ENCODE measurements at places on chromosomes 11 and 22. TPM values are rescaled to one million over a fixed set of nuclear protein-coding genes. Genes with fewer than 3 reads are reported as not detected.

DNA sequence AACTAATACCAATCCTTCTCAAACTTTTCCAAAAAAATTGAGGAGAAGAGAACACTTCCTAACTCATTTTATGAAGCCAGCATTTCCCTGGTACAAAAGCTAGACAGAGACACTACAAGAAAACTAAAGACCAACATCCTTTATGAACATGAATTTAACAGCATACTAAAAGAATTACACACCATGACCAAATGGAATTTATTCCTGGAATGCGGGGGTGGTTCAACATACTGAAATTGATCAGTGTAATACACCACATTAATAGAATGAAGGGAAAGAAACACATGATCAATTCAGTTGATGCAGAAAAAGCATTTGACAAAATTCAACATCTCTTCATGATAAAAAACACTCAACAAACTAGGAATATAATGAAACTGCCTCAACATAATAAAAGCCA, 148.1 kb downstream of the WNT7B start:
- DNase-seq, result no peak

DNA sequence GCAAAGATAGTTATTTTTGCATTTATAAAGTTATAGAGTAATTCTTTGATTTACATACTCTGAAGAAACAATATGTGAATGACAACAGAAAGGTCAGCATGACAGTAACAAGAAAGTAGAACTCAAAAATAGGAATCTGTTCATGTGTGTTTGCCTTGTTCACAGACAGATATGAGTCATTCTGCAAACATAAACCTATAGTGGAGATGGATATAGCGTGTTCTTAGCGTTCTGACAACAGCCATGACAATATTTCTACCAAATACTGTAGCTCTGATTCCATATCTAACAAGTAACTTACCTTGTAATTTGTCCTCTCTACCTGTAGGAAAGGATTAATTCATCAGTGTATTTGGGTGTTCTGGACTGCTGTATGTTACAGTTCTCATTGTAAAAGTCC, 208.5 kb upstream of the MTMR2 start:
- no peak for DNase-seq

GRCh38 chr11:70297341-70297740, 26.9 kb downstream of the PPFIA1 start:
- no peak for DNase-seq

The HMOX1 gene
- 31.0 TPM for total RNA-seq

- no peak for DNase-seq
Measured at GRCh38 chr11:1917523-1918435, 1.7 kb upstream of the TNNT3 start.

DNA sequence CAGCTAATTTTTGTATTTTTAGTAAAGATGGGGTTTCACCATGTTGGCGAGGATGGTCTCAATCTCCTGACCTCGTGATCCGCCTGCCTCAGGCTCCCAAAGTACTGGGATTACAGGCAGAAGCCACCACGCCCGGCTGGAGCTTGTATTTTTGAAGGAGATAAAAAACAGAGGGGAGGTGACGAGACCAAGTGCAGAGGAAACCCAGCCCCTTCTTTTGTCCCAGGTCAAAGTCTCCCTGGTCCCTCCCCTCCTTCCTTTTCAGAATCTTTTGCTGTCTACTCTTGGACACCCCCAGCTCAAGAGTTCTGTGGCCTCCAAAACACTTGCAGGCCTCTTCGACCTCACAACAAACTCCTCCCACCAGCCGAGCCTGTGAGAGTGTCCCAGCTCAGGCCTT, 12.2 kb upstream of the TMEM184B start:
- DNase-seq, result no peak

The OR4A47 gene
- total RNA-seq, result not detected

GRCh38 chr11:75850787-75851186, 35.8 kb downstream of the UVRAG start:
- no peak for DNase-seq

DNA sequence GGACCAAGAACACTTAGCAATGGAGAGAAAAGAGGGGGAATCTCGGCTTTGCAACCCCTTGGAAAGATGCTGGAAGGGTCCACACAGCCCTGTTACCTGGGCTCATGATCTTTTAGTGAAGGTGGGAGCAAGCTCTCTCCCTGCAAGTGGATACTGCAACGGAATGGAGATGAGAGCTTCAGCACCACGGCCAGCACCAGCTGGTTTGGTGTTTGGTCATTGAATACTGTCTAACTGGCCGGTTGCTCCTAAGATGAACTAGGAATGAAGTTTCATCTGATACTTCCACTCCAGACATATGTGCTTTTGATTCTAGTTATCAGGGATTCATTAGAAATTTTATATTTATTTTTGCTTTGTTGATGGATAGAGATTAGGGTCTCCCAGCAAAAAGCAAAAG, 16.3 kb downstream of the HTR3A start:
- no peak for DNase-seq

GRCh38 chr11:129282634-129283033, 90.5 kb upstream of the ARHGAP32 start:
- DNase-seq, result peak; percentile 40

- DNase-seq, result no peak
Measured at GRCh38 chr22:31124290-31124689, 1.5 kb downstream of the INPP5J start.
